ENCODE measurements at places on chromosomes 7 and 10.

GRCh38 chr10:43863859-43864591 is 215.3 kb upstream of the ZNF32 start:
- DNase-seq: no peak

GRCh38 chr10:97131666-97132065 is 54.1 kb downstream of the SLIT1 start:
- no peak for DNase-seq

DNA sequence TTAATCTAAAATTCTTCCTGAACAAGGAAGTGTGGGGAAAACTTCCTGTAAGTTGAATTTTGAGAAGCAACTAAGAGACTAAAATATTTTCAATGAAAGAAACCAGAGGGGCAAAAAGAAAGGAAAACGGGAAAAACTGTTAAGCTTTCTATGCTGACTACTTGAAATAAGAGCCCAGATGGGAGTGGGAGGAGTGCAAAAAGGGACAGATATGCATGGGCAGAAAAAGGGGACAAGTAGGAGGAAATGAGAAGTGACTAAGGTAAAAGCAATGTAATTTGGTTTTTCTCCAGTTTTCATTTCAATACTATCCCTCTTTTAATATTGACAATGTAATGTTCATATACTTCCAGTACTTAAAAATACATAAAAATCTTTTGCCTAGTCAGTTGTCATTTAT is 11.1 kb downstream of the OGA start:
- DNase-seq: no peak

DNA sequence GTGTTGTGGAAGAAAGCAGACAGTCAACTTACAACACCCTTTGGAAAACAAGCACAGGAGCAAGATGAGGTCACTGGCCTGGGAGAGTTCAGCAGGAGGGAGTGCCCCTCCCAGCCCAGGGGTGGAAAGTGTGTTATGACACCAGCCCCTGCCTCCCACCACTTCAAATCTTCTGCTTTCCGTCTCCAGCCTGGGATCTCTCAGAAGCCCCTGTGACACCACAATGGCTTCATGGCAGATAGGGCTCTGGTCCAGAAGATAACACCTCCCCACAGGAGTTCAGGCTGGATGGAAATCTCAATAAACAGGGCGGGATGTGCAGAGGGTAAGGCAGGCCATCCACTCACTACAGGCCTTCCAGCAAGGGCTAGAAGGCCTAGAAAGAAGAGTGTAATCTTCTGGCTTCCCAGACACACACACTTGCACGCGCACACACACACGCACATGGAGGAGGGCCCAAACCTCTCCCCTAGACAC is 48.7 kb upstream of the ZMIZ1 start:
- DNase-seq: no peak

GRCh38 chr7:6419310-6419773 is 28.4 kb downstream of the DAGLB start:
- no peak for DNase-seq

DNA sequence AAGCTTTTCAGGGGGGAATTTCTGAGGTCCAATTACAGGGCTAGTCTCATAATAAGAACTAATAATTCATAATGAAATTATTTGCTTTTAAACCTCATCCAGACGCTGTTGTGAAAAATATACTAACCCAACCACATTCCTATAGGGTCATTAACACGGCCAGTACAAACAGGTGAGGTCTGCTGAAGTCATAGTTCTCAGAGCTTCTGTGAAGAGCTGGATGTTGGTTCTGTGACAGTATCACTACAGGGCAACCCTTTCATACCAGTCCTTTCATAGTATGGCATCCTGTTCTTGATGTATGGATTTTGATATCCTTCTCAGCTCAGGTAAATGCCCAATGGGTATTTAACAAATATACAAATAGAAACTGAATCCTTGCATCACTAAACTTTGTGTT is 62.3 kb upstream of the FAM133B start:
- no peak for DNase-seq

DNA sequence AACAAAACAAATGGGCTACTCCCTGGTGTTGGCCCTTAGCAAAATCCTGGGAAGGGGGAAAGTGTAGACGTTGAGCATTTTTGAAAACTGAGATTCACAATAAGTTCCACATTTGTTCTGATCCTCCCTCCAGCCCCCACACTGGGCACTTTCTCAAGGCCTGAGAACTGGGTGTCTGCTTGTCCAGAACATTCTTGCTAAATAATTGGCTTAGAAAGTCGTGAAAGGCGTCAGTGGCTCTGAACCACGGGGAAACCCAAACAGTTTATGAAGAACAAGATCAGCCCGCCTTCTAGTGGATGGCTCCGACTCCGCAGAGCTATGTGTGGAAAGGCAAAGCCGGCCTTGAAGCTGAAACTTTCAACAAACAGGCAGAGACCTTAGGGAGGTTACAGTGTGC is 370.1 kb downstream of the PRPF18 start:
- DNase-seq: no peak

DNA sequence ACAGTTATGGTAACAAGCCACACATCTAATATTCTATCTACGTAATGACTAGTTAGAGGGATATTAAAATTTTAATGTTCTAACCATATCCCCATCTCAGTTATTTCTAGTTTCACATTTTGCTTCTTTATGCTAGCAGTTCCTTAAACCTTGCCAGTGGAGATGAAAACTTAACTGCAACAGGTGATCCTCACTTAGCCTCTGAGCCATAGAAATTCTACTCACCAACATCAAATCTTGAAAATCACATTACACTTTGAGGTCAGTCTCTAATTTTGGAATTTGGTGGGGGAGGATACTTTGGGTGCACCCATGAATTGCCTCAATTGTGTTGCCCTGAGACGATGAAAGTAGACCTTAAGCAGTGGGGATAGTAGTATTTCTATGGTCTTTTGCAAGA is 256.4 kb downstream of the GATA3 start:
- DNase-seq: no peak

- no peak for DNase-seq
These were observed 19.7 kb upstream of the CROT start for GRCh38 chr7:87325576-87326370.

DNA sequence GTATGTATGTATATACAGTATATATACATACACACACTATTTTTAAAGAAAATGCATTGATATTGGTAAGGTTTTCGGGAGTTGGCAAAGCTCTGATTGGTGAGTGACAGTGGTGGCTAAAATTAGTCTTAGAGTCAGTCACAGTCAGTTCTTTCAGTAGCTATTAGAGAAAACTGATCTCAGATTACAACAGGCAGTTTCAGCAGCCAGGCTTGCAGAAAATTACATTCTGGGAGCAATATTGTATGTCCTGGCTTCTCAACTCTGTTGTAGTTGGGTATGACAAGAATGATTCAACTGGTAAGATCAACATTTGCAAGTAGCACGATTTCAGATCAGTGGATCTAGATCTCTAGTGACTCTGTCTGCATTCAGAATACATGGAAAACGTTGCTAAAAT is 897.9 kb upstream of the AUTS2 start:
- no peak for DNase-seq

DNA sequence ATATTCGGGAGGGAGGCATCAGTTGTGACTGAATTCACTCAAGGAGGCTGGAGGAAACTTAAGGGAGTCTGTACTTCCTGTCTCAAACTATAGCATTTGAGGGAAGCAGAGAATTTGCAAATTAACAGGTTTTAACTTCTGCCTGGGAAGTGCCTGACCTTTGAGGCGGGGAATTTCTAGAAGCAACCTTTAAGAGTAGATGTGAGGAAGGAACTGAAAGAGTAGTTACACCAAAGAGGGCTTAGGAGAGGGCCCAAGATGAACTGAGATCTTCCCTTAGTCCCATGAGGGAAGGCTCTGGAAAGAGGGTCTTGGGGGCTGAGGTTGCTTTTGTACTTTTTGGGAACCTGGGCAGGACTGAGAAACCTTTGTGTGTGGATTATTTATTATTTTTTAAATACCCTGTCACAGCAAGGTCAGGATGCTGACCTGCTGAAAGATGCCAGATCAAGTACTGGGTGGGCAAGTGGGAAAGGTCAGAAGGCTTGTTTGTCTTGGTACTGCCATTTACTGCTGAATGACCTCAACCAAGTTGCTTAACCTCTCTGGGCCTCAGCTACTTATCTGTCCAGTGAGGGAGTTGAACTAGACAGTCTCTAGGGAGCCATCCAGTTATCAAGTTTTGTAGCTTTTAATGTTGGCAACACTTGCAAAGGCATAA is 2.4 kb downstream of the GPR158 start:
- no peak for DNase-seq

DNA sequence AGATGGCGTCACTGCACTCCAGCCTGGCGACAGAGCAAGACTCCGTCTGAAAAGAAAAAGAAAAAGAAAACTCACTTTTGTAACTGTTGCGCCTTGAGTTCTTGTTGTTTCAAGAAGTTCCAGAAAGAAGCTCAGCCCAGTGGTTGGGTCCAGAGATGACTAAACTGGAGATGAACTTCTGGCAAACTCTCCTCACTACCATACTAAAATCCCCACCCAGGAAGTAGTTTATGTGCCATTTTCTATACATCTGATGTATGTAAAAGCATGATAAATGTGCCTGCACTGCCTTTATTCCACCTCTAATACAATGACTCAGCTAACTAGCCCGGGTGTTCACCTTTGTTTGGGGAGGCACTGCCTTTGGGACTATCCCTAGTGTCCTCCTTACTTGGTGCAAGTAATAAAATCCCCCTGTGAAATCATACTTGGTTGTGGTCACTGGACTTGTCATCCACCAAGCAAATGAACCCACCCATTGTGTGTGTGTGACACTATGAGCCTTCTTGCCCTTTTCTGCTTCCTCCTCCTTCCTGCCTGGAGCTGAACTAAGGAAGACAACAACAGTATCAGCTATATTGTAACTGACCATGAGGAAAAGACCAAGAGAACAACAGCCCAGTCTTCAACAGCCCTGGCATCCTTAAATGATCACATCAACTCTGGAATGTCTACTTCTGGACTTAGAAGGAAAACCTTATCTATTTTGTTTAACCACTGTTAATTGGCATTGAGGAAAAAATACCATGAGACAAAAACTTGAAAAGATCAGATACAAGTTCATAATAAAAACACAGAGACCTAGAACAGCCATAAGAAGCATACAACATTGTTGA is 33.6 kb downstream of the JMJD1C start:
- no peak for DNase-seq

DNA sequence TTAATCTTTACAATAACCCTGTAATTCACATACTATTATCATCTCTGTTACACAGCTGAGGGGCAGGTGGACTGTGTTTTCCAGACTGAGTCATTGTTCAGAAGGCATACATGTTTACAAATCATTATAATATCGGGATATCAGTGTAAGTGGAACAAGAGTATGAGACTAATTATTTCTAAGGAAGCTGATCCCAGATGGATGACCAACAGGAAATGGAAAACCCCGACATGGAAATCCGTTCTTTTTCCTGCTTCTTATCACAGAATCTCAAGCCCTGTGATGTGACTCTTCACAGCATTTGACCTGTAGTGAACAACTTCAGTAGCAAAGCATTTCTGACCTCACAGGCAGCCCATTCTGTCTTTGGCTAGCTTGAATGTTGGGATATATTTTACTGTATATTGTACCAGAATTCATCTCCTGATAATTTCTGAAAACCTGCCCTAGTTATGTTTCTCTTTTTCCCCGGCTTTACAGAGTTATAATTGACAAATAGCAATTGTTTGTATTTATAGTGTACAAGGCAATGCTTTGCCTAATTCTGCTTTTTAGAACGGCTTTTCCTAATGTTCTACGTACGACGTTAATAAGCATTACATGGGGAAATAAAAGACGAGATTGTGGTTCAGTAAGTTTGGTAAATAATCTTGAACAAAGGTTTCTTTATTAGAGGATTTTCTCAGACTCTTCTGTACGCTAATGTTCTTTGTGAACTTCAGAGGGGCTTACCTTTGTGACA is 78.6 kb upstream of the SYPL1 start:
- no peak for DNase-seq

DNA sequence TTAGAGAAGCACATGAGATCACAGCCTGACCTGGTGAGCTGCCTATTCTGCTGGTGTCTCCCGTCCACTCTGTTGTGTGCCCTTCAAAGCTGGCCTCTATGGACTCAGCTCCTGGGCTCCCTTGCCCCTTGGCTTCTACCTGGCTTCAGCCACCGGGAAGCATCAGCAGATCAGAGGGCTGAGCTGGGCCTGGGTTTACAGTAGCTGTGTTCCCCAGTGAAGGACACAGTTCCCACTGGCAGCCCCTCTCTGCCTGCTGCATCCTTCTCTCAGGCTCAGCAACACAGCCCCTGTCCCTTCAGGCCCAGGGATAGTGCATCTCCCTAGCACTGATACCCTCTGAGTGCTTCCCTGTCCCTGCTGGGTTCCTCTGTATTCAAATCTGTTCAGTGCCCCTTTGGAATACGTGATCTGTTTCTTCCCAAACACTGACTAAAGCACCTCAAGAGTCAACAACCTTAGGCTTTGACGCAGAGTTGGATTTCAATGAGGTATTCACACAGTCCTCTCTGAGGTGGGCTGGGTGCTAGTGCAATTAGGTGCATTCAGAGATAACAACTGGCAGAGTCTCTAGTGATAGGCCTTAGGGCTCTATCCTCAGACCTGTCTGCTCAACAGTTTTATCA is 109.8 kb downstream of the GRID1 start:
- no peak for DNase-seq

DNA sequence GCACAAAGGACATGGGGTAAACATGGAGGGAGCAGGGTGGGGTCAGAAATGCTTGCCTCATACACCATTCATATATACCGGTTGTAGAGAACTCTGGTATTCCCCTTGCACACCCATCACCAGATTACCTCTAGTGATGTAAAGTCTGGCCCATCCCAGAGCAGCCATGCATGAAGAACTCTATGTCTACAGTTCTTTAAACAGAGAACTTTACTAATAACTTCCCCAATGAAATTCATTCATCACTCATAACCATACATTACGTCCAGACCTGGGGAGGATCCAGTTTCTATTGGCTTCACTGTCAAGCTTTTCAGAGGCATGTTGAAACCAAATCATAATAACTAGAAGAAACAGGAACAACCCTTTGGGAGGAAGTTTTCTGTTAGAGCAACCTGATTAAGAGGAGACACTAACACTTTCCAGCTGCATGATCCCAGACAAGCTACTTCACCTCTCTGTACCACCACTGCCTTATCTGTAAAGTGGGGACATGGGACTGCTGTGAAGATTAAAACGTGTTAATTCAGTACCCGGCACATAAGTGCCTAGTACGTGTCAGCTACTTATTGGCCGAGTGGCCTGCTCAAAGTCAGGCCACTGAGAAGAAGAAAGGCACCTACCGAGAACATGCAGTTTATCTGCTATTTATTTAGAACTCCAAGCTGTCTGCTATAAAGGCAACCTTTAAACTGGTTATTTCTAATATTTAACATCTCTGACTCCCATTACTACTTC is 59.7 kb downstream of the IGF2BP3 start:
- no peak for DNase-seq

All from CD4-positive, alpha-beta T cell treated with Interleukin-1 beta for 1 hour (primary cell).